AG10803 (cell line): ENCODE measurements at places on chromosomes 6 and 20.

DNA sequence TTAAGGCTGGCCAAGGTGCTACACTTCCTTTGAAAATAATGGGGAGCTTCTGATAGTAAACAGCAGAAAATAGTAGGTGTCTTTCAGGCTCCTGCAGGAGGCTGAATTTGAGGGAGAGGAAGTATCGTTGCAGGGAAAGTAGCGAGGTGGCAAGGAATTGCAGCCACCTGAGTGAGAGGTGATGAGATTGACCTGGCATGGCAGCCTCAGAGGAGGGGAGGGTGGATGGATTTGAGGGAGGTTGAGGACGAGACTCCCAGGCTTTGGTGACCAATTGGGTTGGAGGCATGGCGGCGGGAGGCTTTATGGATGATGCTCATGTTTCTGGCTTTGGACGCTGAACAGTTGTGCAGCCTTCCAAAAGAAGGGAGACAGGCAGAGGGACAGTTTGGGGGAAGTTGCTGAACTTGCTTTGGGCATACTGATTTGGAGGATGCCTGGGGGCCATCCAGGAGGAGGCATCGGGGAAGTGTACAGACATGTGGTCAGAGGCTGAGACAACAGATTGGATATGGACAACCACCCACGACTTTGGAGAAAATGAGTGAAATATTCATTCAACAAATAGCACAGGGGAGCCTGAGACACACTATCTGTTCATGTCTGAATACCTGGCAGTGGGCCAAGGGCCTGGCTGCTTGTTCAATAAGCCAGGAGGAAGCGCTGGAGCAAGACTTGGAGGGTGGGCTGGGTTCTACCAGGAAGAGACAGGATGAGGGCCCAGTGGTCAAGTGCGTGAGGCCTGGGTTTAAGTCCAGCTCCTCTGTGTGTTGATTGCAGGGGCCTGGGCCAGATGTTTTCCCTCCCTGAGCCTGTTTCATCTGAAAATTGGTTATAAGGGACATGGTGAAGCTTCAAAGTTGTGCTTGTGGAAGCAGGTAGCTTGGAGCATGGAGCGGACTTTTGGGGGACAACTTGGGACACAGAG, 113.2 kb downstream of the CEBPB start:
- DNase-seq, result peak; percentile 95

- DNase-seq, result peak; percentile 74
These were observed 24.5 kb downstream of the MAPK14 start for GRCh38 chr6:36052097-36052496.

DNA sequence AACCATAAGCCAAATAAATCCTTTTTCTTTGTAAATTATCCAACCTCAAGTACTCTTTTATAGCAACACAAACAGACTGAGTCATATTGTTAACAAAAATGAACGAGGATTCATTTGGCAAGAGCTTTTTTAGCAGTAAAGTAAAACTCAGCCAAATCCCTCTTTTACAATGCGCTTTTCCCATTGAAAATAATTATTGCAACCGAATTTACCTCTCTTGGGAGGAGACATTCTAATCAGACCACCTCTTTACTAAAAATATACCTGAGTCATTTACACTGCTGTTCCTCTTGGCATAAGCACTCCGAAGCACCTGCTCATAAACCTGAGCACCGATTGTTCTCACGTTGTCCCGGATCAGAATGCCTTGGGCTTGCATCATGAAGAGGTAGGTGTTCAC, 57.4 kb downstream of the B4GALT5 start:
- DNase-seq, result peak; percentile 46

DNA sequence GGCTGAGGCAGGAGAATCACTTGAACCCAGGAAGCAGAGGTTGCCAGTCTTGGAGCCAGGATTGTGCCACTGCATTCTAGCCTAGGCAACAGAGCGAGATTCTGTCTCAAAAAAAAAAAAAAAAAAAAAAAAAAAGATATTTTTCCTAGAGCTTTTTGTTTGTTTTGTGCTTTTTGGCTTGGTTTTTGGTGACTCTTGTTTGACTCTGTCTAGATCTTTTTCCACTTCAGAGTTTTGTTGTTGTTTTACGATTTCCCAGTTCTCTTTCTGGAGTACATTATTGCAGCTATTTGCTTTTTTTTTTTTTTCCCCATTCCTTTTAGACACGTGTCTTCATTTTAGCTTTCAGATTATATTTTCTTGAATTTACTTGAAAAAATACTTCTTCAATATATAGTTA, 67.0 kb upstream of the AKAP12 start:
- no peak for DNase-seq

GRCh38 chr6:151147118-151147832, 92.5 kb upstream of the AKAP12 start:
- no peak for DNase-seq

DNA sequence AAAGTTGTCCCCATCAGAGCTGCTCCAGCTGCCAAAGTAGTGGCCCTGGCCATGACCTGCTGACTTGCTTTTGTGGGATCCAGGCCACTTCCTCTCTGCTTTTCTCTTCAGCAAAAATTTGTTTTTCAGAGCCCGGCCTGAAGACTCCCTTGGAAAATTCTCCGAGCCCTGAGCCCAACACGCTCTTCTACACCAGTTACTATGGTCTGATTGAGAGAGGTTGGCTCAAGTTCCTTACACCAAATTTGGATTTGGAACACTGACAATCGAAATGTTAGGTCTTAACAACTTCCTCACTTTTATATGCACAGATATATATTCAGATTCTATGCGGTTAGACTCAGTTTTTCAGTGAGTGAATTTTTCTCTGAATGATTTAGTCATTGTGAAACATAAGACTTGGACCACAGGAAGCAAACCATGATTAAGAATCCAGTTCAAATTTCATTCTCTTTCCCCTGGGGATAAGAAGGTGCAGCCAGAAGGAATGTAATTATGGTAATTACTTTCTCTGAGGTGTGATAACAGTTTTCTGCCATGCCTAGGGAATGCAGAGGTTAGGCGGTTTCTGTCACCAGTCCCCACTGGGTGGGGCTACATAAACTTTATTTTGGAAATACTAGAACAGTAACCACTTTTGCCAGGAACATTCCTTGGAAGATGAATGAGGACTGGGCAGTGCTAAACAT, 365.2 kb downstream of the SYNE1 start:
- DNase-seq, result peak; percentile 86

DNA sequence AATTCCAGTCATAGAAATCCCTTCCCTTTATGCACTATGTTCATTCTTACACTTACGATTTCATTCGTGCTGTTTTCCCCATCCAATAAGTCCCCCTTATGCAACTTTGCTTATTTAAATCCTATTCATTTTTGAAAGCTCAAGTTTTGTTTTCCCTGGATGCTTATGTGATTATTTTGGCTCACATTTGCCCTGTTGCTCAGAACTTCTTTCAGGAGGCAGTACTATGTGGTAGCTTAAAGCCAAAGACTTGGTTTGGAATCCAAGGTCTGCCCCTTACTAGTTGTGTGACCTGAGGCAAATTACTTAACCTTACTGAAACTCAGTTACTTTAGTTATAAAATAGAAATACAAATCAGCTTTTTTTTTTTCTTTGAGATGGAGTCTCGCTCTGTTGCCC, 59.6 kb downstream of the MOXD1 start:
- DNase-seq, result no peak

DNA sequence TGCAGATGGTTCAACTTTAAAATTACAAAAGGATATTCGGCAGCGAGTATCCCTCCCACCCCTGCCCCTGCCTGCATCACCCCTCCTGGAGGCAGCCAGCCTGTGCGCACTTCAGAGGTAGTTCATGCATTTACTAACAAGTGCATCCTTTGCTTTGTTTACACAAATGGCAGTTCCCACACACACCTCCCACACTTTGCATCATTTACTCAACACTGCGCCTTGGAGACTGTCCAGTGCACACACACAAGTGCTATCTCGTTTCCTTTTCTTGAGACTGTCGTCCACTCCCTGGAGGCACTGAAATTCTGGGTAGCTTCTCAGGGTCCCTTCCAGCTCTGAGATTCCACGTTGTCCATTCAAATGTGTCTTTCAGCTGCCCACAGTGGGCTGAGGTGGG, 53.1 kb upstream of the VSX1 start:
- no peak for DNase-seq

DNA sequence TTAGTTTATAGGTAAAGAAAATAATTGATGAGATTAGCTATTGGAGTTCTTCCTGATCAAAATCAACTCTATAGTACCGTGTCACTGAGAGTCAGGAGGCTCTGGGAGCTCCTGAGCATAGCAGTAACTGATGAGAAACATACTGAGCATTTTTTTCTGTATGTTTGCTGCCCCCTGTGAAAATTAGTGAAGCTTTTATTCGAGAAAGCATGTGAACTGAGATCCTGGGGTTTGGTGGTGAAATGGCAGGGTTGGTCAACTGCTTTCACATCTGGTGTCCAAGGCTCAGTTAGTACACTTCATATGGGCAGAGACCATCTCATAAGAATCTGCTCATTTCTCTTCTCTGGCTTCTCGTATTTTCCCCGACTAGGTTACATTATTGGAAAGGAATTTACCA, 4.1 kb upstream of the ABT1 start:
- peak; percentile 39 for DNase-seq

- DNase-seq, result no peak
These were observed 273.1 kb downstream of the HAO1 start for GRCh38 chr20:7667194-7667593.

DNA sequence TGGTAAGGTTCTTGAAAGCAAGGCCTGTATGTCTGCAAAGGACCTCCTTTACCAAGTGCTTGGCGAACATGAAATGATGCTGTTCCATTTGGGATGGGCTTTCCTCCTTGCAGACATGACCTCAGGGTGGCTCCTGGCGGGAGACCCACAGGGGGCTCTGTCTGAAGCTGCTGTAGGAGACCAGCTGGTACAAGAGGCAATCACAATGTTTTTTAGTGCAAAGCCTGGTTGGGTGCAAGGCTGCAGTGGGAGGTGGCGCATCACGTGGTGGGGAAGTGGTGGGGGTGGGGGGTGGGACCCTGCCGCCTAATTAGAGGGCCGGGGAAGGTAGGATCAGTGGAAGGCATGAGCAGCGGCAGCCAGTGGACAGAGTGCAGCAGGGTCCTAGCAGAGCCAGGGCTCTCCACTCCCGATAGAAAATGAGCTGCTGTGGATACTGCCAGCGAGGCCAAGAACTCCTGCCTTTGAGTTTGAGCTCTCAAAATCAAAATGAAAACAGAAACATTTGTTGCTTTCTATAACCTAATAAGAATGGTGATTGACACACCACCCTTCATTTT, 9.1 kb upstream of the ARMC2 start:
- no peak for DNase-seq

DNA sequence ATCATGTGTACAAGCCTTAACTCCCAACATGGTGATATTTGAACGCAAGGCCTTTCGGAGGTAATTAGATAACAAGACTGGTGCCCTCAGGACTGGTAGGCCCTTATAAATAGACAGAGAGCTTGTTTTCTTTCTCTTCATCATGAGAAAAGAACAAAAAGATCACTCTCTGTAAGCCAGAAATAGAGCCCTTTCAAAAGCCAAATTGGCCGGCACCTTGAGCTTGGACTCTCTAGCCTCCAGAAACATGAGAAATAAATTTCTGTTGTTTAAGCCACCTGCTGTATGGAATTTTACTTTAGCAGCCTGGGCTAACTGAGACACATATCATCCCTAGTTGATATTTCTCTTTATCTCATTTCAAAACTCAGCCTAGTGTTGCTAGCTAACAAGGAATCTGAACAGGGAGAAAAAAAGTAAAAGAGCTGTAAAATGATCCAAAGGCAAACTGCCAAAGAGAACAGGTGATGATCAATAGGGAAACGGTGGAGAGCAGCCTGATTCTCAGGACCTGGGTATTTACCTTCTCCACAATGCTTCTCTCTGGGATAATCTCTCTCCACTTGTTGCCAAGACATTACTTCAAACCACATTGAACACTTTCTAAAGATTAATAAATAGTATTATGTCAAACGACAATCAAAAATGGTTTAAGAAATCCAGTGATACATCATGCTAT, 6.1 kb downstream of the COL21A1 start:
- no peak for DNase-seq

- no peak for DNase-seq
These were observed 169.1 kb upstream of the SASH1 start for GRCh38 chr6:148173548-148173947.

DNA sequence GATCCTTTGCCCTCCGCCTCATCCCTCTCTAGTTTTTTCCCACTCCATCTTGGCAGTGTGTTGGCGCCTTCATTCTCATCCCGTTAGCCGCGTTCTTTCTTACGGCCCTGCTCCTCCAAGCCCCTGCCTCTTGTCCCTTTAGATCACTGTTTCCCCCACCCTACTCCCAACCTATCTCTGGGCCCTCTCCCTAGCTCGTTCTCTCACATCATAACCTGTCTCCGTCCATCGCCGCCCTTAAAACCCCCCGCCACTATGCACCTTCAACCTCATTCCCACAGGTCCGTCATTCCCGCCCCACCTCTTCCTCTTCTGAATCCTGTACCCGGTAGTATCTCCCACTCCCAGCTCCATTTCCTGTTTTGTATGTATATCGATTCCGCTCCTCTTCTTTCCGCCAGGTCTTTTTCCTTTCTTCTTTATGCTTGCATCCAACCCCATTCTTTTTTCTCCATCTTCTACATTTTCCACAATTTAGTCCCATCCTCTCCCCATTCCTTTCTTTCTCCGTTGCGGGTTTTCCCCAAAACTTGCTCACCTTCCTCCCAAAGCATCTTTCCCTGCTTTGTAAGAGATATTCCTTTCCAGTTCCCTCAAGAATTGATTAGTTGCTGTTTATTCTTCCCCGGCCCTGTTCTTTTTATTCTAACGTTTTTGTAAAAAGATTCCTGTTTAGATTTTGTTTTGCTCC, 671 bp downstream of the EFHC1 start:
- no peak for DNase-seq

DNA sequence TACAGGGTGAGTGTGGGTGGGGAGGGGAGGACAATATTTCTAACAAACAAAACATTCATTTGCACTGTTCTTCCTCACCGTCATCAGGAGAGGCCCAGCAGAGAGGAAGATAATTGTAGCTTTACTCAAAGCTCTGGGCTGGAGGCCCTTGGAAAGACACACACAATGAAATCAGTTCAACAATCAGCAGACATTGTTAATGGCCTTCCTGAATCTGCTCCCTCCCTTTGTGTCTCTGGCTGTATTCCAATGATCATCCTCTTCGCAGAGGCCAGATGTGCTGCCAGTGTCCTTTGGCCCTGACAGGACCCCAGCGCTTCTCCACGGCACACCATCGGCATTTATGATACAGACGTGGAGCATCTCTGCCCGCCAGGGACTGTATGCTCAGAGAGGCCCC, 44.6 kb upstream of the LRFN2 start:
- DNase-seq, result no peak

DNA sequence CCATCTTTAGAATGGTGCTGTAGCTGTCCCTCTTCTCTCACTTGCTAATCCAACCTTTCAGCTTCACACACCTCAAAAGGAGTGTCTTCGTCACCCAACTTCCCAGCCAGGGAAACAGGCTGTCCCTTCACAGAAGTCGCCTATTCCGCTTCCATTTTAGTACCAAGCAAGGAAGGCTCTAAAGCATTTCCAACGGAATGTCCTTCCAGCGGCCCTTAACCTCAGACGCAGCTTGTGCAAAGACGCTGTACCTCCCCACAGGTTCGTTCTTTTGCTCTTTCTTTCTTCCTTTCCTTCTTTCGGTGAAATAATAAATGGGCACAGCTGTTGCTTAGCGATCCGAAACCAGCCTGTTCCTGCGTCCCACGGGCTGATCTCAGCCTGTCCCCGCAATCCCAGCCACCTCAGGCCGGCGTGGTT, 1.5 kb downstream of the PTPRT start:
- DNase-seq, result no peak

GRCh38 chr6:109313139-109313538, 69.1 kb downstream of the CD164 start:
- no peak for DNase-seq
